Activated T-helper 1 cell treated with anti-CD3 and anti-CD28 coated beads, Interleukin-2, amount 50 U/mL, for 16 hours (primary cell): ENCODE measurements at places on chromosomes 5 and 9.

DNA sequence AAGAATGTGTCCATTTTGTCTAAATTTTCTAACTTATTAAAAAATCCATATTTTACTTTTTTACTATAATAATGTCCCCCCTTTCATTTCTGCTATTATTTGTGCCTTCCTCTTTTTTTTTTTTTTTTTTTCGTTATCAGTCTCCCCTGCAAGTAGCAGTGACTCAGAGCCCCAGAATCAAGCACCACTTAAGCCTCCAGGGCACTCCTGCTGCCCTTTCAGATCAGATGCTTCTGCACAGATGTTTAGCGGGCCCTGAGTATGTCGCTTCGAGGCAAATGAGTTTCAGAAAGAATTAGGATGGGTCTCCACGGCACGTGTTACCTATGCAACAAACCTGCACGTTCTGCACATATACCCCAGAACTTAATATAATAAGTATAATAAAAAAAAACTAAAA, 11.7 kb downstream of the MED7 start:
- no peak for DNase-seq

- DNase-seq, result no peak
Observed at GRCh38 chr5:149409268-149409948, 30.3 kb upstream of the IL17B start.

- no peak for DNase-seq
Observed at GRCh38 chr9:132472199-132472598, 62.2 kb downstream of the CFAP77 start.

- DNase-seq, result no peak
Observed at GRCh38 chr5:145636371-145636770, 198.8 kb downstream of the PRELID2 start.

DNA sequence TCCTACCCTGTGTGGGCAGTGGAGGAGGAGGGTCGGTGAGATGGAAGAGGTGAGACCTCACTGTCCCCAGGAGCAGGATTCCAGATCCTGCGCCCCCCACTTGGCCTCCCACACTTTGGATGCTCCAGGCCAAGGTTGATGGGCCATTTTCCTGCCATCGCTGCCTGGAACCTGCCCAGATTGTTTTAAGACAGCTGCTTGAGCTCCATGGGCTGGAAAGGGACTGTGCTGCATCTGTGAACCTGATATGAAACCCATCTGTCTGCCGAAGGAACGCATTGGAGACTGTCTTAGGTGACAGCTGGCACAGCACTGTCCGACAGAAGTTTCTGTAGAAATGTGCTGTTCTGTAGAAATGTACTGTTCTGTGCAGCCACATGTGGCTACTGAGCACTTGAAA, 72.7 kb upstream of the SLC25A48 start:
- no peak for DNase-seq

DNA sequence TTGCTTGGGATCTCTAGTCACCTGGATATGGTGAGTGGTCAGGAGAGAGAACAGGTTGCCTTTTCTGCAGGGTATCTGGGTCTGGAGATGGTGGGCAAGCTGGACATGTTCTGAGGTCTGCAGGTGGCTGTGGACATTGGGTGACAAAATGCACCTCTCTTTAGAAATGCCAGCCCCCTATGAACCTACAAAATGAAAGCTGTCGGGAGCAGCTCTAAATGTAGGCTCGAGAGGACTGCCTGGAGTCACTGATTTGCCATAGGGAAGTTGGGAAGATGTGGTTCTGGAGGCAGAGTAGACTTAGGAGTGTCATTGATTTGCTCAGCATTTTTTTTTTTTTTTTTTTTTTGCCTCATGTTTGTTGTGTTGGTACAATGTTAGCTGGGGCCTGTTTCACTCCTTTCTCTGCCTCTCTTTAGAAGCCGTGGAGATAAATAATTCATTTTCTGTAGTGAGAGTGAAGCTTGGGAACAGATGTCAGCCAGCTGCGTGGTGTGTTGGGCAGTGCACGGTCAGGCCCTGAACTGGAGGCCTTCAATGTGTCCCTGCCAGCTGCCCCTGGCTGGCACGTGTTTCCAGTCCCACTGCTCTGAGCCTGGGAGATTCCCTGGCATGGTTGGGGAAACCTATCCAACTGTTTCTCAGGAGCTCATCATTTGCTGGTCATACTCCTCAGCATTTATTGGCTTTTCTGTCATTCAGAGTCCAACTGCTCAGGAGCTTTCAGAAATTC, 5.4 kb downstream of the RGS3 start:
- DNase-seq, result no peak

- no peak for DNase-seq
Observed at GRCh38 chr5:91591076-91591475, 208.0 kb upstream of the ARRDC3 start.

DNA sequence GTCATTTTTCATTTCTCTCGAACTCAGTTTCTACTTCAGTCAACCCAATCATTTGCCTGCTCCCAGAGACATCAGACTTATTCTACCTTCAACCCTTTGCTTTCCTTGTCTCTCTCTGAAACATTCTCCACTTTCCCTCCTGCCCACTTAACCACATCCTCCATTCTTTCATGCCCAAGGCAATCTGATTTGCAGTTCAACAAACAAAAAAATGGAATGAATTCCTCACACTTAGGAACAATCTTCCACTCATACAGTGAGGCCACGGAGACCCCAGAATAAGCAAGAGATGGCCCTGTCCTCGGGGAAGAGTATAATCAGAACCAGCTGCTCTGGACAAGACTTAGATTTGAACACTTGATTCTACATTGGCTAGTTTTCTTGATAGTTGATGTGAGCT, 180.5 kb downstream of the RFK start:
- DNase-seq, result no peak

DNA sequence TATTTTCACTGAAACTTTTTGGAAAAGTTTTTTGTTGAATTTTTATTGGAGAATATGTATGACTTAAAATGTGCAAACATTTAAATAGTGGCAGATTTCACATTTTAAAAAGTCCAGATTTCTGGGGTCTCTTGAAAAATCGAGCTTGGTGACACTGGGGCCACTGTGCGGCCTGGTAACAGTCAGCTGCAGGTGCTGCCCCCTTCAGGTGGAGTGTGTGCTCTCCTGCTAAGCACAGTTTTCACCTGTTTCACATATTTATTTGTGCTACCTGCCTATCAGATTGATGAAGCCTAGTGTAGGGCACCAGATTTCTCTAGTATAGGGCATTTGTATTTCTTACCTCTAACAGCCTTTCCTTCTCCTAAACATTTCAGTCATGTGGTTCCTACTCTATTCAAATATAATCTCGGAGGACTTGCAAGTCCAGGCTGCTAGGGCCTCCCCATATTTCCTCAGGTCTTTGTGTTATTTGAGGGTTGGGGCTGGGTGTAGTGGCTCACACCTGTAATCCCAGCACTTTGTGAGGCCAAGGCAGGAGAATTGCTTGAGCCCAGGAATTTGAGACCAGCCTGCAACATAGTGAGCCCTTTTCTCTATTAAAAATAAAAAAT, 95.8 kb upstream of the KLF9 start:
- no peak for DNase-seq

GRCh38 chr9:3525096-3525835, 535 bp downstream of the RFX3 start:
- DNase-seq, result no peak

DNA sequence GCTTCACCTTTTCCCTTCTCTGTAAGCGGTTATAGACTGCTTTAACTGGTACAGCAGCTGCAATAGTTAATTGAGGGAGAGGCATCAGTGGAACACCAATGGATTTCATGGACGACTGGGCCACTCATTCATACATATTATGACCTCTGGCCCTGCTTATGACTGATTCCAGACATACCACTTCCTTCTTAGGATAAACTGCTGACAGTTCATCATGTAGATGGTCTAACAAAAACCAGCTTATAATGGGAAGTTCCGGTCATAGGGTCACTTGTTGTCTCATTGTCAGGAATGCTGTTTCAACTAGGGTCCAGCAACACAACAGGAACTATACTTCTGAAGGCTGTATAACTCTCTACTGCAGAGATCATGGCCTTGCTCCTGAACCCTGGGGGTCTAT, 265.2 kb upstream of the RASA1 start:
- no peak for DNase-seq

DNA sequence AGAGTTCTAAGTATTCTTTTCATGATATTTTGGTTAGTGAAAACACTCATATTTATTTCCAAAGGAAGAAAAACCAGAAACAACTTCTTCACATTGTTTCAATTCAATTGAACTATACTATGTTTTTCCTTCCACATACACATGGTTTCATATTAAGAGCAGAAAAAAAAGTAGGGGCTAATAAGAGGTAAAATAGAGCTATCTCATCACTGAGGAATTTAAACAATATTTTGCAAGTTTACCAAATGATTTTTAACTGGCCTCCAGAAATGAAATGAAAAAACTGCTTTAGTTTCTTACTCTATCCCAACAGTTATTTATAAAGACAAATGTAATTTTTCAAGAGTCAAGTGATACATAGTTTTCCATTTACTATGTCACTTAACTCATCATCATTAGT, 233.5 kb downstream of the RFX3 start:
- DNase-seq, result no peak

- no peak for DNase-seq
Observed at GRCh38 chr5:140595538-140596300, 31.1 kb downstream of the SLC35A4 start.

GRCh38 chr9:14693251-14693861, at the start of gene ZDHHC21:
Gene ZDHHC21, minus strand, starts transcription at chr9:14693432. Its CDS starts 19,092 bp downstream, at chr9:14674340.
- DNase-seq, result peak; percentile 28

DNA sequence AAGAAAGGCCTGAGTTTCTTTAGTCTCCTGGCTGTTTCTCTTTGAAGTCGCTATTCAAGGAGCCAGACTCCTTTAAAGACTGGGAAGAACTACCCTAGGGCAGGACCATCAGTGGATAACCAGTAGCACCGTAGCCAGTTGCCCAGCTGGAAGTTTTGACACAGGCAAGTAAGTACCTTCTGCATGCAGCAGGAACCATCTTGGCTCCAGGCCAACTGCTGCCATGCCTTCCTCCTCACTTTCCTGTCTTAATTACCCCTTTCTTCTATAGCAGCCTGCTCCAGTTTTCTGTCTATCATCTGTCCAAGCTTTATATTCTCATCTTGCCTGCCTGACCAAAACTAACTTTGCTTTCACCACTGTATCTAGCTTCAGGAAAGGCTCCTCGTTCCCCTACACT, 149.7 kb upstream of the SV2C start:
- no peak for DNase-seq

- DNase-seq, result no peak
Observed at GRCh38 chr5:122999947-123000563, 36.5 kb downstream of the PPIC start.

GRCh38 chr9:36597412-36598178, 24.9 kb downstream of the MELK start:
- no peak for DNase-seq

GRCh38 chr5:55533521-55534435, 986 bp downstream of the PLPP1 start:
- DNase-seq, result no peak

DNA sequence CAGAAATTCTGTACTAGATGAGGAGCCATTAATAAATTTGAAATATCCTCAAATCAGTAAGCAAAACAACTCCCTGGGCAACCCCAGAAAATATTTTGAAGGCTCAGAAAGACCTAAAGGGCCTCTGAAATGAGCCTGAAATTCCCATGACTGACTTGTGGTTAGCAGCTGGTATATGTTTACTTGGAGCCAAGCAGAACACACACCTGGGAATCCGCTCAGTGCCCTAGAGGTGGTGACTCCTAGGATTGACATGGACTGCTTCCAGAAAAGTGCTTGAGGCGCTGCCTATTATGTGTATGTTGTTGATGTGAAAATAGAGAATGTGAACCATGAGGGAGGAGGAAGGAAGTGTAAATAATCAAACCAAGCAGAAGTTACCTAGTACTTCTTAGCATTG, 14.7 kb downstream of the RFK start:
- DNase-seq, result no peak

DNA sequence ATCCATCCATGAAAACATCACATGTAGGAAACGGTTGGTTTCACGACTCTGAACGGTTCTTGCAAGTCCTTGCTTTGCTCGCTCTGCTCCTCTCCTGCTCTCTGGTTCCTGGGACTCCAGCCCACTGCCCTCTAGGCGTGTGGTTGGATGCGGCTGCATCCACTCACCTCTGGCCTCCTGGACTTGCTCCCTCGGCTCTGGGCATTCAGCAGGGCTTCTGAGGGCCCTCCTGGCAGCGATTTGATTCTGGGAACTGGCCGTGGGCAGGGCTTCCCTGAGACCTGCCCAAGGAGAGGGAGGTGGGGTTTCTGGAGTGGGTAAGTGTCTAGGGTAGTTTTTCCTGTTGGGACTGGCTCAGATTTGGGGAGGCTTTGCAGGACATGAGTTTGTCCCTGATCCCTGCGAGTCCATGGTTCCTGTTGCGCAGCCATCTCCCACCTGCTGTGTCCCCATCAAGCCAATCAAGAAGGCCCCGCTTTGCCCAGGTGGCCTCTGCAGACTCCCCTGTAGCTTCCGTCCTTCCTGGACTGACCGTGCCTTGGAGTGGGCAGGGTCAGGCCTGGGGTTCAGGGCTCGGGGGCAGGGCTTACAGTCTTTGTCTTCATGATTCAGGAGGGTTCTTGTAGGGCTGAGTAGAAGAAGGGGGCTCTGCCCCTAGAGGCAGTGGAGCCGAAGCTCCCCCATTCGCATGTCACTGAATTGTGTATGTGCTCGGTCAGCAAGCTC, 192.3 kb downstream of the CACNA1B start:
- no peak for DNase-seq

GRCh38 chr5:65481171-65481581, 544 bp downstream of the ADAMTS6 start:
- no peak for DNase-seq

DNA sequence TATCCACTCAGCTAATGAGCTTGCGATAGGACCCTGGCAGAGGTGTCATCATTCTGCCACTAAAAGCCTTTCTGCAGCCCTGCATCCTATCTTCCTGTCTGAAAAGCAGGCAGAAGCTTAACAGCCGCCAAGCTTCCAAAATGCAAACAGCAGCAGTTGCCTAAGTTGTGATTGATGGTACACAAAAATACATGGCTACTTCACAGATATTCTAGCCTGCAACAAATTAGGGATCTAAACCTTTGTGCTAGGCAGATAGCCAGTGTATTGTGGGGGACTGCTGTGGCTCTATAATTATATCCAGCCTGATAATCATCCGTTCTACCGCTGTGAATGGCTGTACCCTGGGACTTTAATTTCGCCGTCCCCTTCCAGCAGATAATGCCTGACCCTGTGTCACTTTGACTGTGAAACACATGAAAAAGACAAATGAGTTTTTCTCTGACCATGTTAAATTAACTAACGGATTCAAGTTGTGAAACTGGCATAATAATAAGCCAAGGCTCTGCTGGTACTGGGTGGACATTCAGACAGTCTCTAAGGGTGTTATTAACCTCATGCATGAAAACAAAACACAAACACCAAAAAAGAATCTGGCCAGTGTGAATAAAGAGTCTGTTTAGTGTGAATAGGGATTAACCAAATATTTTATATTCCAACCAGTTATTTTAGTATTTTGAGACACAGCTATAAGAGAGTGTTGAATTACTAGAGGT, 45.9 kb downstream of the SEMA6A start:
- DNase-seq, result no peak
